ENCODE measurements at places on chromosomes 12 and 14. TPM values are rescaled to one million over a fixed set of nuclear protein-coding genes. Genes with fewer than 3 reads are reported as not detected.

TAS2R42 gene
- 2.4 TPM for total RNA-seq

DNA sequence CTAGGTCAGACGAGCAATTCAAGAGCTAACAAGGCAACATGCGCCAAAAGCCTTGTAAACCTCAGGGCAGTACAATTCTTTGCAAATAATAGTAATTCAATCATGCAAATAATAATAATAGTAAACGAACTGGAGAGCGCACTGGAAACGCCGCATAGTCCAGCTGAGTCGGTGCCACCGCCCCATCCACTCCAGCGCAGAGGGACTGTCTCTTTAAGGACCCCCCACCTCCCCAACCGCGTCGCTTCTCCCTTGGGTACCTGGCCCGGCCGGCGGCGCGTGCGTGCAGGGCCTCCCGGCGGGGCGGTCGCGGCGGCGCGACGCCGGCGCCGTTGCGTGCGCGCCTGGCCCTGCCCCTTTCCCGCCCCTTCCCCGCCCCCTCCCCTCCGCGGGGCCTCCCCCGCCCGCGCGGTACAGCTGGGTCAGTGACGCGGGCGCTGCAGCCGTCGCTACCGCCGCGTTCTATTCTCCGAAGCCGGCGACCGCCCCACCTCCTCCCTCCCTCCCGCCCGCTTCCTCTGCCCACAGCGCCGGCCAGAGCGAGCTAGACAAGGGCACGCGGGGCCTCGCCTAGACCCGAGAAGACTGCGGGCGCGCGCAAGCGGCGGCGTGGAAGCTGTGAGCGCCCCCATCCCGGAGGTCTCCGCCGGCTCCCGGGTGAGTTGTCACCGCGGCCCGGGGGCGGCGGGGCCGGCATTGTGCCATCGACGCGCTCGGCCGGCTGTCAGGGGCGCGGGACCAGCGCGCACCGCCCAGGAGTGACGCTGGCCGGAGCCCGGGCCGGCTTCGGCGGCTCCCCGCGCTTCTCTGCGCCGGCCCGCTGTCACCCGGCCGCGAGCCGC is at the start of gene SUSD6:
Gene SUSD6 (plus strand): TSS at position 425 of the 842 bp plus-strand sequence. CDS start 46,997 bp downstream, outside the sequence.
- peak; percentile 94 for DNase-seq

GRCh38 chr14:30779210-30779609 is 95.1 kb upstream of the COCH start:
- DNase-seq, result no peak

INHBC gene
- total RNA-seq, result not detected

- no peak for DNase-seq
Measured at GRCh38 chr14:64563696-64564095, 13.9 kb downstream of the PPP1R36 start.

DNA sequence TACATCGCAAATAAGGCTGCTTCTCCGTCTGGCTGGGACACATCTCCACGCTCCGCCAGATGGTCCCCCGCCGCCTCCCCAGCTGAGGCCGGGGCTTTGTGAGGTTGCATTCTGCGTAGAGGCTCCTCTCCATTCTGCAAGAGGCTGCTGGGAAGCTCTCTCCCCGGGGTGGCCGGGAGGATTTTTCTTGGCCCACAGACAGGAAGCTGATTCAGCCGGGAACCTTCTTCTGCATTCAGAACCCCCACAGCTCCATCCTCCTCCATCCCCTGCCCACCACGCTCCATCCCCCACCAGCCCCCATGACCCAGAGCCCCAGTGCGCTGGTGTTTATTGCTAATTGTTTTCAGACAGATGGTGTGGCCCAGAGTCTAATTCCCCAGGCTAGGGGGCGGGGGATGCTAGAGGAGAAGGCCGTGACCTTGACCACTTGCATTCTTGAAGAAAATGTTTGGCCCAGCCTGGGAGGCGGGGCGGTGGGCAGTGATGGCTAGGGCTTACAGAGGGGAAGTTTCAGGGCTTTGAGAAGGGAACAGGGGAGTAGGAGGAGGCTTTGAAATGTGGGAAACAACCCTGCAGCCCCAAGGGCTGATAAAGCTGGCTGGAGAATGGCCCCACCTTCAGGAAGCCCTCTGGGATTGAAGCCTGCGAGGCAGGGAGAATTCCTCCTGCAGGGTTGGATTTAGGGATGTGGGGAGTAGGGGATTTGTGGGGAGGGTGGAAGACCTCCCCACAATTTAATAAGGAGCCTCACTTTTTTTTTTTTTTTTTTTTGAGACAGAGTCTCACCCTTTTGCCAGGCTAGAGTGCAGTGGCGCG is 88.5 kb upstream of the NCOR2 start:
- DNase-seq, result peak; percentile 91

DNA sequence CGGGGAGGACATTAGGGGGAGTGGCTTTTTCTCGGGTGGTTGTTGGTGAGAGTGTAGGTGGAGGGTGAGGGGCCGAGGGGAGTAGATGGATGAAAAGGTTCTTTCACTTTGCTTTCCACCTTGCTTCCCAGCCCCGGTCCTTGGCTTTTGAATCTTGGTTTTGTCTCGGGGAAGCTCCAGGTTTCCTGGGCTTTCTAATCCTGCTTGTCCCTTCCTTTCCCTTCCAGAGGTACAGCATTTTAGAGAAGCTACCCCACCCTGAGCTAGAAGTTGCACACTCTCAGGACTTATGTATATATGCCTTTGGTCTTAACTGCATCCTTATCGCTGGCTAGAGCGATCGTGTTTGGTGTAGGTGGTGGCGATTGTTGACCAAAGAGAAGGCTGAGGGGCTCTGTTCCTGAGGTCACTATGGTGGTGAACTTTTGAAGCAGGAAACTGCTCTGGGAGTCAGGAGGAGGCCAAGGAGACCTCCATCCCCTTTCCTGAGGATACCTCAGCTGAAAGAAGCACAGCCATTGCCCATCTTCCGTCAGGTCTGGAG is 862 bp downstream of the PIP4K2C start:
- no peak for DNase-seq

- no peak for DNase-seq
Measured at GRCh38 chr12:68761901-68762630, 16.1 kb downstream of the SLC35E3 start.

GRCh38 chr12:117072106-117072505 is 27.1 kb downstream of the TESC start:
- DNase-seq, result no peak

PLCZ1 gene
- 21.7 TPM for total RNA-seq

RASSF8 gene
- total RNA-seq, result 91.2 TPM

GRCh38 chr12:90106568-90106967 is 397.9 kb upstream of the ATP2B1 start:
- no peak for DNase-seq

ARHGEF25 gene
- 101 TPM for total RNA-seq

GRCh38 chr12:104834607-104835006 is 123.5 kb downstream of the SLC41A2 start:
- no peak for DNase-seq

DNA sequence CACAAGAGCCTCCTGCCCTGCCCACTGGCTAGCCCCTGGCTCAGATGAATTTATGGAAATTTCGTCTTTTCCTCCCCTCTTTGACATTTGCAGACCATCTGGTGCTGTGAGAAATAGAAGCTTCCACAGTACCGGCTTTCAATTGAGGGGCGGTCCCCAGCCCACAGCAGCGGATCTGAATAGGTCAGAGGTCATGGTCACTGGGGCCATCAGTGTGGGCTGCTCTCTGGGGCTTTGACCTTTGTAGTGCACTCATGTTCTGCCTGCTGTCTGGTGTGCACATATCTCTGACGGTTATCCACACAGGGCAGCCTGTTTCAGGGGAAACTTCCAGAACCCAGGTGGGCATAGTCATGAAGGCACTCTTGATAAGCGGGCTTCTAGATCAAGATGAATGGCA is 2.5 kb upstream of the RFLNA start:
- DNase-seq, result no peak

NFATC4 gene
- total RNA-seq, result 40.0 TPM

GNPNAT1 gene
- 13.7 TPM for total RNA-seq

GRCh38 chr14:21068521-21069387 is 1.4 kb upstream of the ARHGEF40 start:
- peak; percentile 78 for DNase-seq

GRCh38 chr14:37230551-37231194 is 32.9 kb downstream of the MIPOL1 start:
- DNase-seq, result peak; percentile 44

DNA sequence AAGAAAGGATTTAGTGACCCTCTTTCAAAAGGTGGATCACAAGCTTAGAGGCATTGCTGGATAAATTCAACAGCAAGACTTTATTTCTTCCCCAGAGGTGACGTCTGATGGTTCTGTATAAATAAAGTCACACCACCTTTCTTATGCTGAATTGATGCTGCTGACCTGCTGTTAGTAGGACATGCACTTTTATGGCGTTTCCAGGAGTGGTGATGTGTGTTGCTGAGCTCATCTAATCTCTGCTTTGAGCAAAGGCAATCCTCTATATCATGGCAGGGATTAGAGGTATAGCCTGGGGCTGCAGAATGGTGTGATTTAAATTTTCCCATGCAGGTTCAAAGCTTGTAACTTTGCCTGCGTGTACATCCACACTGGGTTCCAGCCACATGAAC is 94.9 kb downstream of the ETV6 start:
- peak; percentile 54 for DNase-seq

- no peak for DNase-seq
Measured at GRCh38 chr14:104196461-104197140, 58.2 kb downstream of the KIF26A start.

DNA sequence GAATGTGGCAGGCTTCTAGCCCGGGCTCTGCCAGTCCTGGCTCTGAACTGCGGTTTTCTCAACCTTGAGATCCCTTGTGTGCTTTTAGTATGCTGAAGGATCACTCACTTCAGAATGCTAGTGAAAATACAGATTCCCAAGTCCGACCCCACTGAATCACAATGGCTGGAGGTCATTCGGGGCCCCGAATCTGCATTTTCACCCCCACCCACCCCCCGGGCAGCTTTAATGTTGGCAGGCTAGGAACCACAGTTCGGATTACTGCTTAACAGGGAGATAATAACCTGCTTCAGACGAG is 573 bp upstream of the SUSD6 start:
- DNase-seq, result peak; percentile 52

DNA sequence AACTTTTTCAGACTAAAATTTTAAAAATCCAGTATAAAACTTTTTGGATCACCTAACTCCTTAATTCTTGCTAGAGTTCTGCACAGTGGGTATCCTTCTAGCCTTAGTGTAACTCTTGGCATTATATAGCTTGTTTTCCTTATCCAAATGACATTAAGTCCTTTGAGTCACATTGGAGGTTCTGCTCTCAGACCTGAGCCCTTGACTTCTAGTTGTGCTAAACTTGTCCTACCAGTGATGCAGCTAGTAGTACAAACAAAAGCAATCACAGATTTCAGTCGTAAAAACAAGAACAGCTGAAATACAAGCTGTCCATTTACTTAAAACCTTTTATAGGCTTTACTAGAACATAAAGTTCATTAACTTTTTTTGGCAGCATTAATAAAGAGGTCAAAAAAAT is 10.5 kb downstream of the ZBTB1 start:
- DNase-seq, result no peak

GRCh38 chr12:47852096-47852571 is 32.4 kb upstream of the HDAC7 start:
- peak; percentile 81 for DNase-seq

GALNT16 gene
- total RNA-seq, result 0.96 TPM

- DNase-seq, result no peak
Measured at GRCh38 chr14:19823178-19823577, 19.6 kb downstream of the OR4N2 start.

PROX2 gene
- 0.72 TPM for total RNA-seq

GRCh38 chr12:11741434-11742092 is 92.1 kb downstream of the ETV6 start:
- no peak for DNase-seq

GRCh38 chr14:43369710-43370564 is 1137.1 kb downstream of the FSCB start:
- DNase-seq, result no peak

HCAR3 gene
- 0.96 TPM for total RNA-seq

DNA sequence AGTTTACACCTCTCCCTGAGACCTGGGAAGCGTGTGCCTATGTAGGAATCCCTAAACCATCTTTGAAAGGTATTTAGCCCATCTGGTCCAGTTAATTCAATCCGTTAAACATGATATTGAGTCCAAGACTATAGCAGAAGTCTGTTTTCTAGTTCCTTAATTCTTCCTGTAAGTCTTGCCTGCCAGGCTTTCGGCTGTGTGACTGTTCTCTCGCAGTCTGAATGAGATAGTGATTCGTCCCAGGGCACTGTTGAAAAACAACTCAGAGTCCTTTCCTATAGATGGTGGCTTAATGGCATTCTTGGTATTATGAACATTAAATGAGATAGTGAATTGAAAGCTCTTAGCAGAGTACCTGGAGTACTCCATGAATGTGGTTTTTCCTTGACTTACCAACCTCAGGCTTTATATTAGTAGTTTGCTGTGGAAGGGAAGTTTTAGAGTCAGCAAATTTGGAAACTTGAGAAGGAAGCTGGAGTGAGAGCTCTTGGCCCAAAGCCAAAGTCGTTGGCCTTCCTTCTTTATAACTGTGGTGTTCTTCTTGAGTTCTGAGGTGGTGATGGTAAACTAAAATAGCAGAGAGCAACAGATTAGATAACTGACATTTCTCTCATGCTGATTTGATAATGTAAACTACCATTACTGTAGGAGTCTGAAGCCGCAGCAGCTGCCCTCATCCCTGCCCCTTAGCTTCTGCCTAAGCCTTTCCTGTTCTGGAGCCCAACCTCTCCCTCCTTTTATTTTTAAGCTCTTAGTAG is 76.5 kb downstream of the TGFB3 start:
- peak; percentile 80 for DNase-seq

GRCh38 chr14:76919431-76920330 is 93.5 kb downstream of the LRRC74A start:
- peak; percentile 97 for DNase-seq

GRCh38 chr12:80041692-80042091 is 57.6 kb upstream of the OTOGL start:
- DNase-seq, result no peak

FAM161B gene
- total RNA-seq, result 8.4 TPM

- peak; percentile 29 for DNase-seq
Measured at GRCh38 chr12:15688838-15689625, 100.2 kb downstream of the EPS8 start.

DNA sequence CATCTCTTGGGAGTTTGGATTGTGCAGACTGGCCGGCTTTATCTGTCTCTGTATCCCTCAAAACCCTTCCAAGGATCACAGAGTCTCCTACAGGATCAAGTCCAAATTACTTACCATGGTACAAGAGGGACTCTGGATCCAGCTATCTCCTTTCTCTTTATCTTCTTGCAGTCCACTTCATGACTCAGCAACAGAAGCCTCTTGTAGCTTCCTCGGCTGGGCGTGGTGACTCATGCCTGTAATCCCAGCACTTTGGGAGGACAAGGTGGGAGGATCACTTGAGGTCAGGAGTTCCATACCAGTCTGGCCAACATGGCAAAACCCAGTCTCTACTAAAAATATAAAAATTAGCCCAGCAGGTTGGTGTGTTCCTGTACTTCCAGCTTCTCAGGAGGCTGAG is 189.7 kb downstream of the BCAT1 start:
- DNase-seq, result peak; percentile 86
